CD4-positive, alpha-beta T cell (primary cell): ENCODE measurements at places on chromosomes 13 and 19. TPM values are rescaled to one million over a fixed set of nuclear protein-coding genes. Genes with fewer than 3 reads are reported as not detected.

Gene PTPRS
- 5.3 TPM for total RNA-seq

Gene ICAM5
- total RNA-seq = not detected

Gene ZNF28
- total RNA-seq = 5.4 TPM

Gene PDX1
- total RNA-seq = not detected

Gene RFX1
- total RNA-seq = 16.3 TPM

Gene GPC6
- not detected for total RNA-seq

Gene VSTM2B
- total RNA-seq = not detected

Gene SUGT1
- total RNA-seq = 20.1 TPM

Gene PRSS57
- total RNA-seq = not detected

Gene DDX49
- 49.7 TPM for total RNA-seq

Gene RASIP1
- 0.55 TPM for total RNA-seq

Gene APOC1
- not detected for total RNA-seq

Gene GRAMD1A
- 221 TPM for total RNA-seq

Gene PNMA8A
- not detected for total RNA-seq

Gene ZNF613
- 1.3 TPM for total RNA-seq

Gene ERICH4
- total RNA-seq = not detected

Gene PBX4
- 51.8 TPM for total RNA-seq

Gene SERP2
- not detected for total RNA-seq

Gene CD33
- total RNA-seq = 0.60 TPM

Gene CBLC
- not detected for total RNA-seq

Gene THSD1
- 0.60 TPM for total RNA-seq

Gene VAV1
- total RNA-seq = 70.1 TPM

Gene DPF1
- total RNA-seq = not detected

Gene SLC25A41
- total RNA-seq = 0.30 TPM

Gene DACH1
- total RNA-seq = 0.71 TPM

Gene PROZ
- total RNA-seq = not detected

Gene EFNB2
- total RNA-seq = 0.36 TPM

Gene FFAR3
- not detected for total RNA-seq

Gene TMEM59L
- total RNA-seq = 0.27 TPM

Gene SERPINE3
- not detected for total RNA-seq

Gene PLA2G4C
- total RNA-seq = 1.9 TPM

Gene LILRB3
- 1.1 TPM for total RNA-seq

Gene CD70
- not detected for total RNA-seq

Gene TTYH1
- total RNA-seq = not detected

Gene CYP2A7
- total RNA-seq = not detected

Gene HCST
- total RNA-seq = 72.4 TPM

Gene PTPRH
- total RNA-seq = not detected

Gene HPN
- total RNA-seq = not detected

Gene PEX11G
- not detected for total RNA-seq

Gene SPACA6
- total RNA-seq = 2.8 TPM

Gene LILRA1
- 0.36 TPM for total RNA-seq

Gene ZNF730
- not detected for total RNA-seq

Gene DACT3
- 0.11 TPM for total RNA-seq

Gene ZNF823
- 1.7 TPM for total RNA-seq

Gene GTF3A
- total RNA-seq = 132 TPM

Gene ZBTB32
- total RNA-seq = 2.2 TPM

Gene PODNL1
- total RNA-seq = not detected

Gene NLRP7
- total RNA-seq = not detected

Gene CGB8
- total RNA-seq = not detected

Gene RNF17
- 0.25 TPM for total RNA-seq

Gene ZNF260
- total RNA-seq = 5.0 TPM

Gene KRTDAP
- not detected for total RNA-seq

Gene SSBP4
- 44.0 TPM for total RNA-seq

Gene KASH5
- not detected for total RNA-seq

Gene TNNT1
- total RNA-seq = not detected

Gene R3HDM4
- total RNA-seq = 309 TPM
